CD4-positive, alpha-beta T cell treated with Interleukin-2 at 100 ng/mL for 4 hours (primary cell): ENCODE measurements at places on chromosomes 16 and 17.

DNA sequence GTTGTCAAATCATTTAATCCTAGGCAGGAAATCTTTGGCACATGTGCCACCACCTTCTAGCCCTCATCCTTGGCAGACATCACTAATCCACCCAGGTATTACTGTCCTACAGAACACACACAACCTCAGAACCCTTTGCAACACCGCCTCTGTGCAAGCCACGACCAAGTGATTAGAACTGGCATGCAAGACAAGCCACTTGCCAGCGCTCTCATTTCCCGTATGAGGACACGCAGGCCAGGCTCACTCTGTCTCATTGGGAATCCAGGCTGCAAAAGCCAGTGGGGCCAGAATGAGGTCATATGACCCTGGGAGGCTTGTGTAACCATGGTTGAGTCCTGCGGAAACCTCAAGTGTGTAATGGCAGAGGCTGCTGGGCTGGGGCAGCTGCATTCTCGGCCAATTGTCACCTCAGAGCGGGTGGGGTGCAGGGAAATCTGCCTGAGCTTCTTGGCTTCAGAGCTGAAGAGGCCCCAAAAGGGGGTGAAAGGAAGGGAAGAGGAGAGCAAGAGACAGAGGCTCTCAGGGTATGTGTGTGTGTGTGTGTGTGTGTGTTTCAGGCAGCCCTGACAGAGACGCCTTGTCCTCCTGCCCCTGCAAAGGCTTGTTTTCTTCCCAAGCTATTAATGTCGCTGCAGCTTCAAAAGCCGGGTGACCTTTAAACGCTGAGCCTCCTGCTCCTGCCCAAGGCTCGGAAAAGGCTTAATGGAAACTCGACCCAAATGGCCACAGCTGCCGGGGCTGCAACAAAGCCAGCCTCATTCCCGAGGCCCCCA, 43.2 kb upstream of the MRPS23 start:
- peak; percentile 6 for DNase-seq

- DNase-seq, result no peak
Observed at GRCh38 chr17:73541111-73541510, 103.1 kb downstream of the SDK2 start.

DNA sequence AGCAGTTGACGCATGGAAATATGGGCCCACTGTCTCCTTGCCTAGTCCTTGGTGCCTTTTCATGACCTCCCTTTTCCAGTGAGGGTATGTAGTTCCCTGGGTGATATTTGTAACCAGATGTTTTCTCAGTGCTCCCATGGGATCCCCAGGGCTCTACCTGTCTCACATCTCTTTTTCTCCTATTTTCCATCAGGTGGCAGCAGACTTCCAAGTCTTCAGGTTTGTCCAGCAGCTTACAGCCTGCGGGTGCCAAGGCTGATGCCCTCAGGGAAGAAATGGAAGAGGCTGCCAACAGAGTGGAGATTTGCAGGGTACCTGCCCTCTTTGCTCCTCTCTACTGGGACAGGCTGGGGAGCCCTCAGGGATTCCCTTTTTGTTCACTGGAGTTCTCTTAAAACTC, 89.1 kb downstream of the ELAC2 start:
- no peak for DNase-seq

DNA sequence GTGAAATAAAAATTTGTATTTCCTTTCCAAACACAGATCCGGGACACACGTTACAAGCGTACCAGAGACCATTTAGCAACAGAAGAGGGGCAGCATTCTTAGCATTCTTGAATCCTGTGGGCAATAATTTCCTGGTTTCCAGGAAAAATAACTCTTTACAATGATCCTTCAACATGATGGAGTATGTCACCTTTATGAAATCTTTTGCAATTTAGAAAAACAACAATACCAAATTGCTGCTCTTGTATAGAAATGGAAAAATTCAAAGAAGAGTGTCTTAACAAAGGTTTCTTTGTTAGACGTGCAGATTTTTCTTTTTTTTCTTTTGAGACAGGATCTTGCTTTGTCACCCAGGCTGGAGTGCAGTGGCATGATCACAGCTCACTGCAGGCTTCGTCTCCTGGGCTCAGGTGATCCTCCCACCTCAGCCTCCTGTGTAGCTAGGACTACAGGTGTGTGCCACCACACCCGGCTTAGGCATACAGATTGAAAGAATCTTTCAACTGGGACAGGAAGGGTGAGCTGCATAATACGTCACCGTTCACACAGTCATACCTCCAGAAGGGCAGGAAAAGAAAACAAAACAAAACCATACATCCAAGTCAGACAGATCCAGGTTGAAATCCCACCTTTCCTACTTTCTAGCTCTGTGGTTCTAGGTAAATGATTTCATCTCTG, 10.8 kb upstream of the GCSH start:
- no peak for DNase-seq

DNA sequence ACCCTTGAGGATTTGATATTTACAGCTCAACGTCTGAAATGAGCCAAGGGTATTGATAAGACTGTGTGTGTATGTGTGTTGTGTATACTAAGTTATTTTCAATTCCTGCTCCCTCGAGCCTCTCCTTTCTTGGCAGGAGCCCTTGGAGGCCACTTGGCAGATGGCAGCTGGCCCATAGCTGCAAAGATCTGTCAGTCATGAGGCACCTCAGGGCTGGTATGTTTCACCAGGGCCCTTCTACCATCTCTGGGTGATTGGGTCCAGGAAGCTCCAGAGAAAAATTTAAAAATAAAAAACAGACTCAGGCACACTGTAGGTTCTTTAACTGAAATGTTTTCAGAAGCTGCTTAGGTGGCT, 355.7 kb downstream of the HAPSTR1 start:
- no peak for DNase-seq

- DNase-seq, result peak; percentile 89
Observed at GRCh38 chr17:81967533-81968395, 6.8 kb upstream of the NOTUM start.

GRCh38 chr17:6387442-6387841, 47.5 kb downstream of the AIPL1 start:
- no peak for DNase-seq

DNA sequence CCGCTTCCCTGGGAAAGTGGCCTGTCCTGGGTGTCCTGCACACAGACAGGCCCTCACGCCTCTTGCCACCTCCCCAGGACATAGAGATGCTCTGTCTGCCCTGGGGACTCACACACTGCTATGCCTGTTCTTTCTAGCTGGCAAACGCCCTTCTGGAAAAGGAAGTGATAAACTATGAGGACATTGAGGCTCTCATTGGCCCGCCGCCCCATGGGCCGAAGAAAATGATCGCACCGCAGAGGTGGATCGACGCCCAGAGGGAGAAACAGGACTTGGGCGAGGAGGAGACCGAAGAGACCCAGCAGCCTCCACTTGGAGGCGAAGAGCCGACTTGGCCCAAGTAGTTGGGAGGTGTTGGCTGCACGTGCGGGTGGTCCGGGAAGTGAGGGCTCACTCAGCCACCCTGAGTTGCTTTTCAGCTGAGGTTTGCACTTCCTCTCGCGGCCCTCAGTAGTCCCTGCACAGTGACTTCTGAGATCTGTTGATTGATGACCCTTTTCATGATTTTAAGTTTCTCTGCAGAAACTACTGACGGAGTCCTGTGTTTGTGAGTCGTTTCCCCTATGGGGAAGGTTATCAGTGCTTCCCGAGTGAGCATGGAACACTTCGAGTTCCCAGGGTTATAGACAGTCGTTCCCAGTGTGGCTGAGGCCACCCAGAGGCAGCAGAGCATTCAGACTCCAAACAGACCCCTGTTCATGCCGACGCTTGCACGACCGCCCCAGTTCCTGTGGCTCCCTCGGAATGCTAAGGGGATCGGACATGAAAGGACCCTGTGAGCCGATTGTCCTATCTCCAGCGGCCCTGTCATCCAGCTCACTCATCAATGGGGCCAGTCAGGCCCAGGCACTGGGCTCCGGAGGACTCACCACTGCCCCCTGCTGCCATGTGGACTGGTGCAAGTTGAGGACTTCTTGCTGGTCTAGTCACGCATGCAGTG, 3.5 kb upstream of the RPL13 start:
- DNase-seq, result peak; percentile 83

DNA sequence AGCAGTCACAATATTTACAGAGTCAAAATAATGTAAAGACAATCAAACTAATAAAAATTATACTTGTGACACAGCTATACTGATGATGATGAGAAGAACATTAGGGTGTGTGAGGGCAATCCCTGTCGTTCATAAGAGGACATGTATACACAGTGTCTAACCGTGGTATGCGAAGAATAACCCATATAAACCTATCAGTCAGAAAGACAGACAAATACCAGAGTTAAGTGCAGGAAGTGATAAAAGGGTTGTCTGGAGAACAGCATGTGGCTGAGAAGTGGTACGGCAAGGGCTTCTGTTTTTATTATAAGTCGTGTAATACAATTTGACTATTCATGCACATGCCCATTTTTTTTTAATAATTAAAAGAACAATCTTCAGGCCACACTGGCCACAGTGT, 46.7 kb downstream of the LMF1 start:
- DNase-seq, result no peak

DNA sequence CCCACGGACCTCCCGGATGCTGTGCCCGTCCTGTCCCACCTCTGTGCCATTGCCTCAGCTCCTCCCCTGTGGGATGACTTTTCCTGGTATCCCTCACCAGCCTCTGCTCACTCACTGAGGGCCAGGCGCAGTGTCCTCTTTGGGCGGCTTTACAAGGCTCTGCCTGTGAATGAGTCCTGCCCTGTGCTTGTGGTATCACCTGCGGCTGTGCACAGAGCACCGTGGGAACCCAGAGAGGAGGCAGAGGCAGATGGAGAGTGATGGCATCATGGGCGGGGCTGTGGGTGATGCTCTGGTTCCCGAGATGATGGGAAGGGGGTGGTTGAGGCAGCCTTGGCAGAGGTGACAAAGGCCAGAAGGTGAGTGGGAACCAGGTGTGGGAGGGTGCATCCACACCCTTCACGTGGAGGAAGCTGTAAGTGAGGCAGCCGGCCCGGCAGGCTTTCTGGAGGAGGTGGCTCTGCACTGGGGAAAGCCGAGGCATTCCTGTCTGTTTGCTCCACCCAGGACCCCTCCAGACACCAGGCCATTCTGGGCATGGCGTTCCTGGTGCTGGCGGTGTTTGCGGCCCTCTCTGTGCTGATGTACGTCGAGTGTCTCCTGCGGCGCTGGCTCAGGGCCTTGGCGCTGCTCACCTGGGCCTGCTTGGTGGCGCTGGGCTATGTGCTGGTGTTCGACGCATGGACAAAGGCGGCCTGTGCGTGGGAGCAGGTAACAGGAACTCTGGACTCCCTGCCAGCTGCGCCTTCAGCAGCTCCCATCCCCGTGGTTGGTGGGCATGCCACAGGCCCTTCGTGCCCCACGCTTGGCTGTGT, 23.8 kb downstream of the ADCY7 start:
- DNase-seq, result no peak

DNA sequence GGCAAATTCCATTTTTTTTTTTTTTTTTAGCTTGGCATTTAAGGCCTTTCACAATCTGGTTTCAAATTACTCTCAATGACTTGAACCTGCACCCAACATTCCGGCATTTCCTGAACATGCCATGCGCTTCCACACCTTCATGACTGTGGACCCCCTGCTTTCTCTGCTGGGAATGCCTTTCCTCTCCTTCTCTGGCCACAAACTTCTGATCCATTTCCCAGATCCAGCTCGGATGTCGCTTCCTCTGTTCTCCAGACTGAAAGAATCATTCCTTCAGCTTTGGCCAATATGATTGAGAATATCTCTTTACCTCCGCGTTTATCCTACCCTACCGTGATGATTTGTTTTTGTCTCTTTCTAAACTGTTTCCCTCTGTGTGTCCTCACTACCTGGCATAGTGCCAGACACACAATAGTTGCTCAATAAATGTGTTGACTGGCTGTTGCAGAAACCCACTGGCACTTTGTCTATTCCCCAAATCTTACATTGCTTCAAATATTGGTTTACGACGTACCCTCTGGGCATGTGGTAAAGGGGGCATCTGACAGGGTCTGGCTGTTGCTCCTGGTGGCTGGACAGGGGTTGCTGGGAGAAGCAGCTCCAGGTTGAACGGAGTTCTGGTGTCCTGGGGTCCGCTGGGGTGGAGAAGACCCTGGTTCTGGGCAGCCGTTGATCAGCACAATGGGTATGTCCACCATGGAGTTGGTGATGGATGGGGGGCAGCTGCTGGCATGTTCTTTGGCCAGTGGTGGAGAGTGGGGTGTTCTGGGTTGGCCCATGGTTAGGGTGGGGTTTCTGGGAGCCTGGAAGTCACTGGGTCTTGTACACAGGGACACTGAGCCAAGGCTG, 14.7 kb downstream of the TNS4 start:
- DNase-seq, result no peak

DNA sequence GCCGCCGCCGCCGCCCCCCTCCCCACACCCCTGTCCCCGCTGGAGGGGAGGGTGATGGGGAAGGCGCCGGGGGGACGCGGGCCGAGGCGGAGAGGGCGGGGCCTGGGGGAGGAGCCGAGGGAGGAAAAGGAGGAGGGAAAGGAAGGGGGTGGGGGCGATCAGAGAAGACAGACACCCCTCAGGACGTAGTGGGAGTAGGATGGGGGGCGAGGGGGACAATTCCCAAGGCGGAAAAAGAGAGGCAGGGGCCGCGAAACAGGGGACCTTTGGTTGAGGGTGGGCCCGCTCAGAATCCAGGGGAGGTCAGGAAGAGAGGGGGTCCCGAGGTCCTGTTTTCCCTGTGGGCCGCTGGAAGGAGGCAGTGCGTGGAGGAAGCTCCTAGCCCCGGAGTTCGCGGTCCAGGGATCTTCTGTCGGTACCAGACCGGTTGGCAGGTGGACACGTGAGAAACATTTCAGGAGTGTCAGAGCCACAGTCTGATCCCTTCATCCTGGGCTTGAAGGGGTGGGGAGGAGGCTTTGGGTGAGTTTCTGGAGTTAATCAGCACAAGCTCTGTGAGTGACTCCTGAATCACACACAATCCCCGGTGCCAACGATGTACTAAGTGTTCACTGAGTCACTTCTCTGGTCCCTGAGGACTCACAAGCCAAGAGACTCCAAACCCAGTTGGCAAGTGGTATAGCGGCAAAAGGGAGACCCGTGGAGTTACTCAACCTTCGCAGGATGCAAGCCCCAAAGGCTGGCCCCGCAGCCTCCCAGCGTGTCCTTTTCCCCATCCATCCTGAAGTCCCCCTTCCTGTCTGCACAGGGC, at the start of gene XYLT1:
Gene XYLT1, minus strand, starts transcription at position 53 of the 811 bp plus-strand sequence. CDS start 164 bp downstream, outside the sequence.
- DNase-seq, result peak; percentile 46

GRCh38 chr17:55770196-55770870, 19.5 kb downstream of the PCTP start:
- no peak for DNase-seq

DNA sequence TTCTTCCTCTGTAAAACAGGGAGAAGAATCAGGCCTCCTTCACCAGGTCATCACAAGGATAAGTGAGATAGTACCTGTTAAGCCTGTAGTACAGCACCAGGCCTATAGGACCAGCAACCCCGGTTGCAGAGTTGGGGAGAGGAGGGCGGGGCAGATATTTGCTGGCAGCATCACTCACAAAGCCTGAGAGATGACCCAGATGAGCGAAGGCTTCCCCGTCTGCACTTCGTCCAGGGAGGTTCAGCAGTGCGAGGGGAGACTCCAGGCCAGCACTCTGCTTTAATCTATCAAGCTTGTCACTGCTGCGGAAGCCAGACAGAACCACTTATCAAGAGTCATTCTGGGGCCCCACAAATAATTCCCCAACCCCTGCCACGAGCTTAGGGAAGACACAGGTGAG, 15.8 kb upstream of the RBBP6 start:
- no peak for DNase-seq

DNA sequence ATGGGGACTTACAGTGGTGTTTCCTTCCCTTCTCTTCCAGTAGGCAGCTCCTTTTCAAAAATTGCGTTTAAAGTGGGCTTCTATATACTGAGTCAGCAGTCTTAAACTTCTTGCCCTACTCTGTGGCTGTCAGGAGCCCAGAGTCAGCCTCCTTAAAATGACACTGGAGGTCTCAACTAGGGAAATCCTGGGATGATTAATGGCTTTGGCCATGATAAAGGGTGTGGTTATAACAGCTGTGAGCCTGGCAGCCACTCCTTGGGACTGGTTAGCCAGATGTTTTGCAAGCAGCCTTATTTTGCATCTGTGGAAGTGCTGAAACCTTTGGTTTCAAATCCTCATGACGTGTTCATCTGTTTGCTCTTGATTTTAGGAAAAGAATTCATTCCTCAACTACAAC, 25.0 kb downstream of the TAC4 start:
- DNase-seq, result no peak
